ENCODE measurements at places on chromosomes 3 and 15.

DNA sequence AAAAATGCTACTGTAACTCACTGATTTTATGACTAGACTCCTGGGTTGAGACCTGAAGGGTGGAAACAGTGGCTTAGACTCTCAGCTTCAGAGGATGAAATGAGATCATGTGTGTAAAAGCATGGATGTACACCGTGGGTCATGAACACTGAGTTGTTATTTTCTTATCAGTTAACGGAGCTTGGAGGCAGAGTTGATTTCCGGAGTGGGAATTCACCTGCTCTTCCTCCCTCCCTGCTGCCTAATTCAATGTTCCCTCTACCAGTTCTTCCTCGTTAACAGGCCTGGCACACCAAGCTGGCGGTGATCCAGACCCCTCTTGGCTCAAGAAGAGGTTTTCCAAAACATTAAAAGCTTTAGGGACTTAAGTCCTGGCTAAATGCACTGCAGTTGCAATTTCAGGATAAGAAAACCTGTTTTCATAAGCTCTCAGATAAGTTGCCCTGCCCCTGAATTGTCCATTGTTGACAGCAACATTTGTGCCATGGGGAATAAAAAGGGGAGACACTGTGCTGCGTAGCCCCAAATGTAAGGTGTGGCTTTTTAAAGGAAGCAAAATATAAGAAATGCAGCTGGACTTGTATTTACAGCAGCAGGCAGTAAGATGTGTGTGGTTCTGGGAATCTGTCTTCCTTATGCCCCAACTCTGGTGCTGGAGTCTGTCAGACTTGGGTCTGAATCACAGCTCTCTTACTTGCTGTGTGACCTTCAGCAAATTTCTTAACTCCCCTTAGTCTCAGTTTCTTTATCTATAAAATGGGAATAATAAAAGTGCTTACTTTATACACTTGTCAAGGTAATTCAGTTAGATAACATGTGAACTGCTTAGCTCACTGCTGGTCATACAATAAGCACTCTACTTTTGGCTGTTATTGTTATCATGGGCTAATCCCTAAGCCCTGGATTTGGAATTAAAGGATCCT is 9.9 kb downstream of the PDIA5 start:
- DNase-seq: no peak

- no peak for DNase-seq
These were observed 34.6 kb upstream of the MTMR10 start for GRCh38 chr15:31025996-31026395.

DNA sequence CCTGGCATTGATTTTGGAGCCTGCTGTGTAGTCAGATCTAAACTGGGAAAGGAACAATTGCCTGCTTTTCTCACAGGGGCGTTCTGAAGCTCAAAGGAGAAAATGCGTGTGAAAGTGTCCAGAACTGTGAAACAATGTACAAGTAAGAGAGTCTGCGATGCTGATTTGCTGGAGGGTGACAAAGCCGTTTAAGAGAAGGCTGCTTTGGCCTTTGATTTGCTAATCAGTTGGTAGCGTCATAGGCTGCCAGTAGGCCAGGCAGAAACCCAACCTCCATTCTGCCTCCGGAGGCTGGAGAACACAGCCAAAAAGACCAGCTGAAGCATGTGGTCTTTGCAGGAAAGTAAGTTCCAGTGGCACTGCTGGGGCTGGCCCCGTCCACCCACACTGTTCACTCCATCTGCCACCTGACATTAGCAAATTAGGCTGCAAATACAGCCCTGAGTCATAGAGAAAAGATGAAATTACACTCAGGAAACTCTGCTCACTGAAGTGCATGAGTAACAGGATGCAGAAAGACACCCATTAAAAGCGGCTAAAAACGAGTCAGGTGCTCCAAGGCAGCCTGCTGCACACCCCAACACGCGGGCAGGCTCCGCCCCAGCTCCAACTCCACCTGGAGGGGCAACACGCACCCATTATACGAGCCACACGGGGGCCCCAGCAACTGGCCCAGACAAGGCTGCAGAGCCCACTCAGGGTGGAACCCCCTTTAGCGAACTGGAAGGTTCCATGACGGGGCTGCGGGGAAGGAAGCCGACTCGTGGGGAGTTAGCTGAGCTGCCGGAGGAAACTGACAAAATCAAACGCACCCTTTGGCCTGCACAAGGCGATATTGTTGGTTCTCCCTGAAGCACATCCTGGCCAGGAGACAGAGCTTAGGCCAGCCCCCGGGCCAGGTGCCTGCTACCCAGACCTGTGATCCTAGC is 31.6 kb downstream of the ZDHHC19 start:
- DNase-seq: peak; percentile 73

- no peak for DNase-seq
These were observed 9.8 kb upstream of the ANKDD1A start for GRCh38 chr15:64901914-64902313.

- no peak for DNase-seq
These were observed 203.7 kb upstream of the ZNF385D start for GRCh38 chr3:21954709-21955108.

DNA sequence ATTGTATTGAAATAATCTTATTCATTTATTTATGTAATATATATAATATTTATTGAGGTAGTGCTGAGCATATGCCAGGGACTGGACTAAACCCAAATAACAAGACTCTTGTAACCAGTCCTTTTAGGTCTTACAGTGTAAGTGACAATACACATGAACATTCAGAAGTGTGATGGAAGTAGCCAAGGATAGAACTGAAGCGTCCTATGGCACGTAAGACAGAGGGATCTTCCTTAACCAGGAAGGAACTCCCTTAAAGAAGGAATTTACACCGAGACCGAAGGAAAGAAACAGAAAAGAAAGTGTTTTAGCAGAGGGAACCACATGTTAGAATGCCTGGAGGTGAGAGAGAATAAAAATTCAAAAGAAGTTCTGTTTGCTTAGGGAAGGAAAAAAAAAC is 23.6 kb upstream of the CLDN1 start:
- no peak for DNase-seq

GRCh38 chr3:152155246-152156020 is 113.3 kb upstream of the MBNL1 start:
- DNase-seq: no peak

GRCh38 chr15:93420050-93420452 is 331.0 kb upstream of the RGMA start:
- no peak for DNase-seq

- no peak for DNase-seq
These were observed 37.6 kb downstream of the NANOGP8 start for GRCh38 chr15:35047528-35047927.

DNA sequence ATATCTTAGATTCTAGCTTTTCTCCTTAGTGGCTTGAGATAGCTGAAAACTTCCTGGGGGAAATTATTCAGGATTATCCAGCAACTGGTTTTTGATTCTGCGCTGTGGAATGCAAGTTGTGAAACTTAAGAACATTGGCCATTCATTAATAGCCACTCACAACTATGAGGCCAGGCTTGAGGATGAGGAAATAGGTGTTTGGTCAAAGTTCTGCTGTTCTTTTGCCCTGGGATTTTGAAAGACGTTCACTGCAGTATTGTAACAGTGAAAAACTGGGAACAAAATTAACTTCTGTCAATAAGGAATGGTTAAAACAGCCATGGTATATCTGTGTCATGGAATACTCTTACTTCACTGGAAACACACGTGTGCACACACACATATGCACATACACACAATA is 44.1 kb downstream of the CTXND1 start:
- DNase-seq: no peak

DNA sequence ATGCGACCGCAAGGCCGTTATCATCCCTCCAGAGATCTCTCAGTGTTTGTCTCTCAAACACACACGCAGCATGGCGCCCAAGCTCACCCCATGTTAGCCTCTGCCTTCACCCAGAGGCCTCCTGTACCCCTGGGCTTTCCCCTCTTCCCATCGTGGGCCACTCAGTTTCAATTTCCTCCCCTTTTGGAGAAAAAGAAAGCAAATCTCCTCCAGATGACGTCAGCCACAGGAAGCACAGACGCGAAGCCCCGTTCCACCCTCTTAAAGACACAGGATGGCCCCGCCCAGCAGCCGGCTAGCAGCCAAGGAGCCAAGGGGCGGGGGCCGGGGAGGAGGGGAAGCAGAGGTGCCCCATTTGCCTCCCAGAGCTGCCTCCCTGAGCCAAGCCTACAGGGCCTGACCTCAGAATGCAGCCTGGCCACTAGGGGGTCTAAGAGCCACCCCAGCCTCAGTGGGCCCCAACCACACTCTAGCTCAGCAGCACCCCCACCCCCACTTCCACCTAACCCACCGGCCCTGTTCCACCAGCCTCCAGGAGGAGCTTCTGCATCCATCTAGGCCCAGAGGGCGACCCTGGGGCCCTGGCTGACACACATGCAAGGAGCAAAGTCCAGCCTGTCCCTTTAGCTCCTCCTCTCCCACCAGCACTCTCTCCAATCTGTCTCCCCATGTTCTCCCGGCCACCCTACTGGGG is 26.5 kb downstream of the ATRIP start:
- peak; percentile 88 for DNase-seq

DNA sequence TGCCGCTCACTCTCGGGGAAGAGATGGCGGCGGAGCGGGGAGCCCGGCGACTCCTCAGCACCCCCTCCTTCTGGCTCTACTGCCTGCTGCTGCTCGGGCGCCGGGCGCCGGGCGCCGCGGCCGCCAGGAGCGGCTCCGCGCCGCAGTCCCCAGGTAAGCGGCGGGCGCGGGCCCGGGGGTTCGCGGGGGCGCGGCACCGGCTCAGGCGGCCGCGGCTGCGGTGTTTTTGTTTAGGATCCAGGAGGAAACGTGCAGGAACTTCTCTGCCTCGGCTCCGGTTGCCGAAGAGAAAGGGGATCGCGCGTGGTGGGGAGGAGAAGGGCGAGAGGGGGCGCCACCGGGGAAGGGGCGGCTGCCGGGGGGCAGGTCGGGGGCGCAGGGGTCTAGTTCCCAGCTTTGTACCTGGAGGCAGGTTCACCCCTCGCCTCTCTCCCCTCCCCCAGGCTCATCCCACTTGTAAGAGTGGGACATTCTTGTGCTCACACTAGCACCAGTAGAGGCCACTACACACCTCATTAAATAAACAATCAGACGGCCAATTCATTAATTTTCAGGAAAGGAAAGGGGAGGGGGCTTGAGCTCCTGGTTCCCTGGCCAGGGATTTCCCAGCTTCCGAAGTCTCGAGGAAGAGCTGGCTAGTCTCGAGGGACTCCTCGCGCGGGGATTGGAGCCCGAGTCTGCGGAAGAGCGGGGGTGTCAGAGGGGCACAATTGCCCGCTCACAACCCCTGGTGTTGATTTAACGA is 562 bp downstream of the NEO1 start:
- DNase-seq: peak; percentile 7

DNA sequence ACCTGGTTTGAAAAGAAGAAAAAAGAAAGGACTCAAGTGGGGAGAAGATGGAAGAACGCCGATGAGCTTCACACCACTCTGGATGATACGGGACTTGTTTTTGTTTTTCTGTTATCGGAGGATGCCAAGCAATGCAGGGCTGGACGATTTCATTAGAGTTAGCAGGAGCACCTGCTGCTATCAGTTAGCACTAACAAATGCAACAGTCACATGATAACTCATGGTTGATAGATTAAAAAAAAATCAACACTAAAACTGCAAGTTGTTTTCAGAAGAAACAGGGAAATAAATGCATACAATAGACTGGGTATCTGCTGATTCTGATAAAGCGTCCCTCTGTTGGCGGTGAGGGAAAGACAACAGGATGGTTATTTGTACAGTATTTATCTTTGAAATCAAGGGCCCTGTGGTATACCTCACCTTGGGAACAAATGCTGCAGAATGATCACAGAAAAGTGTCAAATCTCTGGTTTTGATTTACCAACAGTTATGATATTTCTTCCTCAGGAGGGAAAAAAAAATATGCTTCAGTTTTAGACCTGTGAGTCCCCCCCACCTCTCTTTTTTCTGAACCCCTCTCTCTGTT is 575.1 kb downstream of the FOXP1 start:
- no peak for DNase-seq

GRCh38 chr15:28904003-28904402 is 18.2 kb downstream of the APBA2 start:
- no peak for DNase-seq

DNA sequence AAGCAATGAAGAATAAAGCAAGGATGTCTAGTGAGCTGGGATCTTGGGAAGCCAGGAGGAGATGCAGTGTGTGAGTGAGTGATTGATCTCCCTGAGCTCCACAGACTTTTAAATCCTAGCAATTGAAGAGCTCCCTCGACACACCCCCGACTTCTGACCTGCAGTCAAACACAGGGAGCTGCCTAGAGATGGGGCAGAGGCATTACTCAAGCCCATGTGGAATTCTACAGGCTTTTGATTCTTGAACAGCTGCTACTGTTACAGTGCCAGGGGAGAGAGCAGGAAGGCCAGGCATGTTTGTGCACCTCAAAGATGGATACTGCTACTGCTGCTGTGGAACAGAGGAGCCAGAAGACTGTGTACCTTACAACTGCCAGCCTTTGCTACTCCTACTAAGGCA is 1403.1 kb upstream of the ALCAM start:
- no peak for DNase-seq

DNA sequence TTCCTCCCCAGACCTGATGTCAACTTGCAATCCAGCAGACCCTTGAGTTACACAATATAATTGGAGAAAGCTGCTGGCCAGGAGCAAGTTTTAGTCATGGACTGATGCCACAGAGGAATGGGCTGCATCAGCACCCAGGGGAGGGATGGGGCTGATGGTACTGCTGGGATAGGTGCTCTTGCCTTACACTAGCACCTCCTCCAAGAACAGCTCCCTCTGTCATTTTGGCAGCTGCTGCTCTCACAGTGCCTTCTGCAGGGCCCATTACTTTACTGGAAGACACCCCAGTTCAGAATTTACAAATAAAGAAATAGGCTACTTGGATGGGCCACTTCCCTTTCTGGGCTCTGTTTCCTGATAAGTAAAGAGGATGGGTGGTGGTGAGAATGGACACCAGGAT is 85.3 kb upstream of the RORA start:
- DNase-seq: no peak

GRCh38 chr3:190502946-190503345 is 10.9 kb upstream of the IL1RAP start:
- DNase-seq: no peak

- DNase-seq: peak; percentile 95
These were observed at the start of gene PRC1 for GRCh38 chr15:90994417-90995311. Gene PRC1 (minus strand): TSS chr15:90994535. CDS start chr15:90994417, 118 bp downstream.

GRCh38 chr15:50134524-50135024 is 15.5 kb upstream of the ATP8B4 start:
- DNase-seq: no peak

DNA sequence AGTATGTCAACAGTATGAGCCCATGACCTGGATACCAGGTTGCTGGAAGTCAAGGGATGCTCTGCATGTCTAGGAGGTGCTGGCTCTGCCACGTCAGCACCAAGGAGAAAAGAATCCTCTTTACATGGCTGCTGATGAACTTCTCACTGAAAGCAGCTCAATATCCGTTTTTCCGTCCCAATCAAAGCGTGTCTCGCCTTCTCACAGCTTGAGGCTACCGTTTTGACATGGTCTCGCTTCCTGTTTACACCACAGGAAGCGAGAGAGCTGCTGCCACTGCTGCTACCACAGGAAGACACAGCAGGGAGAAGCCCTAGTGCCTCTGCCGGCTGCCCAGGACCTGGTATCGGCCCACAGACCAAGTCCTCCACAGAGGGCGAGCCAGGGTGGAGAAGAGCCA is 27.3 kb downstream of the STARD5 start:
- DNase-seq: peak; percentile 71

DNA sequence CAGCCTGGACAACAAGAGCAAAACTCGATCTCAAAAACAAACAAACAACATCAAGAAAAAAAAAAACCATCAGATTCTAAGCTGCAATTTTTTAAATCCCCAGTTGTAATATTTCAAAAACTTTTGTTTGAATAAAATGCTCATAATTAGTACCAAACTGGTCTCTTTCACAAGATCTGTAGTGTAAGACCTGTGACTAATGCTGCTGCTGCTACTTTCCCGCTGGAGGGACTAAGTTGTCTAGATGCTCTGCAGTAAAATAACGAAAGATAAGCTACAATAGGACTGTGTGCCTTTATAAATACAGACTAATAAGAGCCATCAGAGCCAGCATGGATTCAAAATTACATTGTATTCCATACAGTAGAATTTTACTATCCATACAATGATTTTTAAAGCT is 45.4 kb downstream of the TM4SF4 start:
- no peak for DNase-seq

Measured in activated effector memory CD4-positive, alpha-beta T cell treated with Interleukin-2 at 50 U/mL for 16 hours (primary cell).